Stimulated activated CD8-positive, alpha-beta memory T cell treated with anti-CD3 and anti-CD28 coated beads, Interleukin-7, amount 100 ng/mL, for 1 hour (primary cell): ENCODE measurements at places on chromosomes 6 and 20.

GRCh38 chr6:73798592-73798991 lies 102.6 kb downstream of the CD109 start:
- DNase-seq = no peak

DNA sequence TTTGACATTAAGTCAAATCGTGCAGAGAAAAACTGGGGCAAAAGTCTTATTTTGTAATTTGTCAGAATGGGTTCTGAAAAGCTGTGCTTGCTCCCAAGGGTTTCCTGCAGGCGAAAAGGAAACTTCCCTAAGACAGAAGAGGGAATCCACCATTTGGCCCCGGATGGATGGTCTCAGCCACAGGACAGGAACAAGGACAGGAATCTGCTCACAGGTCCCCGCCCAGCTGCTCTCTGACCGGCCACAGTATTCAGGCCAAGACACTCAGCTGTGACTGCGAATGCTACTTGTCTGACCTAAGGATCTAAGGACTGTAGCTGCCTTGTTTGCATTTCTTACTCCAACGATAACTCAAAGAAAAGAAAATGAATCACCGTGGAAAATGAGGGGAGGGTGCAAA lies 197.0 kb downstream of the BMP7 start:
- no peak for DNase-seq

GRCh38 chr6:131638013-131638412 lies 911 bp downstream of the ENPP3 start:
- no peak for DNase-seq

GRCh38 chr6:7630792-7631191 lies 40.8 kb downstream of the SNRNP48 start:
- no peak for DNase-seq

DNA sequence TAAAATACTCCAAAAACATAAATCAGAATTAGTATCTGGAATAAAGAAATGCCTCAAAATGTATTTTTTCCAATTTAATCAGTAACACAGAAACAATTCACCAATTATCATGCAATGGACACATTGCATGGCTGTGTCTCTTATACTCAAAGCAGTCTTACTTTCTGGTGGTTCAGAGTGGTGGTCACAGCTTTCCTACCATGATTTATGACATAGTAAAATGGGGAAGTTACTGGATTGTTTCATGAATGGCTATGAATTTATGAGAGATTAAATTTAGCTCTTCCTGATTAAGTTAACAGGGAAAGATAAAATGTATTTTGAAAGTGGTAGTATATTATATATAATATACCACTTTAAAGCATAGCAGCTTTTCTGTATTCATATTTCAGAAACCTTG lies 331.5 kb upstream of the MAP3K7 start:
- no peak for DNase-seq

- DNase-seq = no peak
These were observed 134.1 kb downstream of the ELOVL4 start for GRCh38 chr6:79813143-79813850.

- no peak for DNase-seq
These were observed 9.8 kb upstream of the CNKSR3 start for GRCh38 chr6:154520280-154520679.

DNA sequence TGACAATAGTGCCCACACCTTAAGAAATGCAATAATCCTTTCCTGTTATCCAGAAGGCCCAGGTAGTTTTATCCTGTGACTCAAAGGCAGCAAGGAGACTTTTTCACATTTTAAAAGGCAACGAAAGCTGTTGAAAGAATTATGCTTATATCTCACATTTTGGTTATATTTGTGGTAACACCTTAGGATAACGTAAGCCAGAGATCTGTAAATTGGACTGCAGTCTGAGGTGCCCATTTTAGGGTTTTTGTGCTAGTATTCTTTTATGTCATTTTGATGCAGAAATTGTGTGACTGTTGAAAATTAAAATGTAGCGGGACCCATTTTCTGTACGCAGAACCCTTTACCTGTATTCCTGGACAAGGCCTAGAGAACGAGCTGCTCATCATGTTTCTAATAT lies 24.3 kb upstream of the MTHFD1L start:
- DNase-seq = no peak

GRCh38 chr6:31732029-31732428 lies 2.9 kb upstream of the DDAH2 start:
- no peak for DNase-seq

GRCh38 chr6:31559958-31560696 lies 12.0 kb upstream of the LTA start:
- DNase-seq = no peak

DNA sequence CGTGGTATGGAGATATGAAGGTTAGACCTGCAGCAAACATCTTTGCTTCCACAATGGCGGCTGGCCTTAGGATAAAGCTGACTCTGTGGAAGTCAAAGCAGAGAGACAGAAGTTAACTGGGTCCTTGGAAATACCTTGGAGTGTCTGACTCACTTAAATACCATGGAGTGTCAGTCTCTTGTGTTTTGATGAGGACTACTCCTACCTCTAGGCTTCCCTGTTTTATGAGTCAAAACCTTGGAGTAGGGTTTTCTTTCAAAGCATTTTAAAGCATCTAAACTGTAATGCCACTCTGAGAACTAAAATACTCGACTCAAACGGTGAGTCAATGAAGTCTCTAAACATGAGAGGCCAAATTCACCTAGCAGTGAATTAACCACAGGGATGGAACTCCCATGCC lies 329.1 kb downstream of the SAMD5 start:
- no peak for DNase-seq

DNA sequence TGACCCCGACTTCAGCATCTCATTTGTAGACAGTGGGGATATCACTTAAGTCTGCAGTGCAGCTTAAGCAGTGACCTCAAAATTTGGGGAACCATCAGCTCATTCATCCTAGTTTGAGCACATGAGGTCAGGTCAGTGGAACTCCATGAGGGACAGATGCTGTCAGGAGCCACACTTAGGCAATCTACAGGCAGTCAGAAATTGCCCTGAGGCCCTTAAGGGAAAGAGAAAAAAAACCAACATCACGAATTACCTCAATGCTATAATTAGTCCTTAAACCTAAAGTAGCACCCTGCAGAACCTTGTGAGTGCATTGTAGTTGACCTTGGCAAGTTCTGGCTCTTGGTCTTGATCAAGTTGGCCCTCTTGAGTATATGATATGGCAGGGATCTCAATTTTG lies 21.1 kb downstream of the TMEM74B start:
- DNase-seq = no peak

DNA sequence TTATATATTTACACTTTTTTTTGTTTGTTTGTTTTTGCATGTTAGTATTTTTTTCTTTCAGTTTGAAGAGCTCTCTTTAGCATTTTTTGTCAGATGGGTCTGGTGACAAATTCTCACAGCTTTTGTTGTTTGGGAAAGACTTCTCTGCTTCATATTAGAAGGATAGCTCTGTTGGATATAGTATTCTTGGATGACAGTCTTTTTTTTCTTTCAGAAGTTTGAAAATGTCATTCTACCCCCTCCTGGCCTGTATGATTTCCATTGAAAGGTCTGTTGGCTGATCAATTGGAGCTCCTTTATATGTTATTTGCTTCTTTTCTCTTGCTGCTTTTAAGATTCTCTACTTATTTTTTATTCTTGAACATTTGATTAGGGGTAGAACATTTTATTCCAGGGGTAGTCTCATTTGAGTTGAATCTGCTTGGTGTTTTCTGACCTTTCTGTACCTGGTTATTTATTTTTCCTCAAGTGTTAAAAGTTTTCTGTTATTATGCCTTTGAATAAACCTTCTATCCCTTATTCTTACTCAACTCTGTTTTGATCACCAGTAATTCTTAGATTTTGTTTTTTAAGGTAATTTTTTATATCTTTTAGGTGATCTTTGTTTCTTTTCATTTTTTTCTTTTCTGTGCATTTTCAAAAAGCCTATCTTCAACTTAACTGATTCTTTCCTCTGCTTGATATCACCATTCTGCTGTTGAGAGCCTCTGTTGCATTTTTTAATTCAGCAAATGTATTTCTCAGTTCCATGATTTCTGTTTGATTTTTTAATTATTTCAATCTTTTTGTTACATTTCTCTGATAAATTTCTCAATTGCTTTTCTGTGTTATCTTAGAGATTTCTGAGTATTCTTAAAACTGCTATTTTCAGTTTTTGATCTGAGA lies 176.8 kb upstream of the ECI2 start:
- DNase-seq = no peak

DNA sequence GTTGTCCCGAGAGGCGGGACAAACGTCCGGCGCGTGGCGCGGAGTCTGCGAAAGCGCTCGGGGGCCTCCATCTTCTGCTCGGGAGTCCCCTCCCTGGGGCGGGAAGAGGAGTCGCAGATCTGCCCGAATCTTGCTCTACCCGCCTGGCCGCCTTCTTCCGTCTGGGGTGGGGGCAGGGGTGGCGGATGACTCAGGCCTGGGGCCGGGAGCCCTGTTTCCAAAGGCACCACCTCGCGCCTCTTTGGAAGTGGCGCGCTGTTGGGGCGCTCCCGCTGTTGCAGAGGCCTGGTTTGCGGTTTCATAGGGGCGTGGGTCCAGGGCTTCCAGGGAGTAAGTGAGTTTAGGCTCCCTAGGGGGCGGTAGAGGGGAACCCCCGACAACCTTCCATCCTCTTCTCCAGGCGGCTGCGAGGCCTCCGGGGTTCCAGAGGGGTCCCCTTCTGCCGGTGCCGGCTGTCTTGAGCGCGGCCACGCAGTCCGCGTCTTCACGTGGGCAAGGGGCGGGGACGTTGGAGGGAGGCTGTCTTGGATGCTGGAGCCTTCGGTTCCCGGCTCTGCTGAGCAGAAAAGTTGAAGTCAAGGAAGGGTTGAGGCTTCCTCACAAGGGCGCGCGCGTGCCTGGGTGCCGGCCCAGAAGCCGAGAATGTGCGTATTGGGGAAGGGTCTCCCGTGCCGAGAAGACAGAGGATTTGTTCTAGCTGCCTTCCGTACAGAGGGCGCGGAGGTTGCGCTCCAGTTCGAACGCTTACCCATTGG lies 2.6 kb upstream of the TFAP2C start:
- no peak for DNase-seq

- no peak for DNase-seq
These were observed 6.4 kb downstream of the LEMD2 start for GRCh38 chr6:33782561-33782960.

DNA sequence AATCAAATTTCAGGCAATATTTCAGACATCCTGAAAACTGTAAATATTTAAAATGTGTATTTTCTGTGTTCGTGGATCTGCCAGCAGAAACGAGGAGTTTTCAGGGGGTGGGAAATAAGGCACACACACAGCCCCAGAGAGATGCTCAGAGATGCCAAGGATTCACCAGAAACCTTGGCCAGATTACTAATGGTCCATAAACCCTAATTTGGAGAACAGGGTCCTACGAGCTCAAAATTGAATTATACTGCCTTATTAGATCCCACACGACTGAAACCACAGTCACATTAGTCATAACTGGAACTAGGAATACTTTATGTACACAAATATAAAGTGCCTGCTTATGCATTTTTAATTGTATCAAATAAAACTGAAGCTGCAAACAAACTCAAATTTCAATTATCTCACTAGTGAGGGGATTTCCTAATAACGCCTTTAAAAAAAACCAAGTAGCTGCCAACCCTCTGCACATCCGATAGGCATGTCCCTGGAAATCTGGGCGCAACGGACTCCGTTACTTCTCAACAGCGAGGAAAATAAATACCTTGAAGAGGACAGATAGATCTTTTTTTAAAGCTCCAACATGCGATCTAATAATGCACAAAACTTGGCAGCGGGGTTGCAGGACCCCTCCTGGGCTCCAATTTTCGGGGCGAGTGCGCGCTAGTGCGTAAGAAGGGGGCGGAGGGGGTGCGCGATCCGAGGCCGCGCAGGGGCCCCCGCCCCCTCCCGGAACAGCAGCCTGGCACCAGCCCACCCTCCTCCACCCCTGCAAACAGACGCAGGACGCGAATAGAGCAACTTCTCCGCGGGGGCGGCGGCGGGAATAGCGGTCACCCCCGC lies 897 bp downstream of the CHD6 start:
- DNase-seq = no peak

GRCh38 chr6:88165844-88166492 lies at the start of gene CNR1:
CNR1 (minus strand) TSS chr6:88166347; CDS start chr6:88145274, 21,073 bp downstream.
- DNase-seq = no peak

GRCh38 chr6:53648184-53648943 lies 17.2 kb downstream of the KLHL31 start:
- DNase-seq = no peak

DNA sequence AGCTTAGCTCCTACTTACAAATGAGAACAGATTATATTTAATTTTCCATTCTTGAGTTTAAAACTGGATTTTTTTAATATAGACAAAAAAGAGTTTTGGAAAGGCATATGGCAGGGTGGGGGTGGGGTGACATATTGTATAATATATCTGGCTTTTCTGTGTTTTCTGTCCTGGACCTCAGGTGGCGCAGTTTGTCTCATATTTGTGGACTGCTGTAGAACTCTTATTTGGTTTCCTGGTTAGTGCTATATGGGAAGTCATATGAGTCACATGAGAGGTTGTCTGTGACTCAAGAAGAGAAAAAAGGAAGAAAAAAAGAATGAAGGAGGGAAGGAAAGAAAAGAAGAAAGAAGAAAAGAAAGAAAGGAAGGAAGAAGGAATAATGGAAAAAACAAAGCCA lies 131.8 kb downstream of the CLVS2 start:
- DNase-seq = no peak

DNA sequence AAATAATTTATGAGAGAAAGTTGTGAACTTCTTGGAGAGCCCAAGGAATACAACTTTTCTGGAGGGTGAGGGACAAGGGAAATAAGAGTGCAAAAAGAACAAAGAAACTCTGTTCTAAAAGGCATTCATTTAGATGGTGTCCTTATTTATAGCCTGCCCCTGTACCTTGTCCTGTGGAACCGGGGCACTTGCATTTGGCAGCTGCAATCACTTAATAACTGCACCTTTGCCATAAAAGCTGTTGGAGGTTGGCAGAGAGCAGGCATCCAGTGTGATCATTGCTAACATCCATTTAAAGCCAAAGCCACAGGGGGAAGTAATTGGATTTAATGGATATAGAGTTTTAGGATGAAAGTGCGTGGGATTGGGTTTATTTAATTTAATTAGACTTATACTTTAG lies 50.8 kb upstream of the SGK1 start:
- no peak for DNase-seq

- no peak for DNase-seq
These were observed 96.9 kb downstream of the JPH2 start for GRCh38 chr20:44089987-44090674.

- no peak for DNase-seq
These were observed 826 bp upstream of the PYGB start for GRCh38 chr20:25247000-25247517.

- DNase-seq = no peak
These were observed 87.3 kb downstream of the FAM120B start for GRCh38 chr6:170393807-170394399.
